ENCODE measurements at places on chromosomes 12 and 14.

DNA sequence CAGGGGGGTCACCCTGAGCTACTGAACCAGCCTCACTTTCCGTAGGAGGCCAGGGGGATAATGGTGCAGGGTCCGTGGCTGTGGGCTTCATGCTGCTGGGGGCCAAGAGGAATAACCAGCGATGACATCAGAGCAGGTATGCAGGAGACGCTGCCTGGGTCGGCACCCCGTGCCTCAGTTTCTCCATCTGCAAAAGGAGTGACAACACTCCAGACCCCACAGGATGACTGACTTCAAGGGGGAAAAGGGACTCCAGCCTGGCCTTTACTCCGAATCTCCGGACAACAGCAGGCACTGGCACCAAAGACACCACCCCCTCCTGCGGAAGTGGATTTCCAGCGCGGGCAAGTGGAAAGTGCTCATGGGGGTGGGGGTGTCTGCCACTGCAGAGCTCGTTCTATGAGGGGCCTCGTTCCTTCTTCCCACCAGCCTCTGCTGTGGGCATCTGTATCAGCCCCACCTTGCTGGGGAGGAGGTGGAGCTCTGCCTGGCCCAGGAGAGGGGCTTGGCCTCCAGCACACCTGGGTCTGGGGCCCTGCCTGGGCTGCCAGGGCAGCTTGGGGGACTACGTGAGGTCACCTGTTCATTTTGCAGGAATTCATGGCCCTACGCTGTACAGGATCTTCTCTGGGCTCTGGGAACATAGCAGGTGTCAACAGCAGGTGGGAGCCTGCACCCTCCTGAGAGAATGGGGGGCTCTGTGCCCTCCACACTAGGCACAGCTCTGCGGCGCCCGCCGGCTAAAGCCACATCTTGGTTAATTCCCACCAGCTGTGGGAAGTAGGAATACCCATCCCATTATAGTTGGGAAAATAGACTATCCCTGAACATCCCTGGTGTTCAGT, 216.6 kb upstream of the C14orf180 start:
- DNase-seq = no peak

DNA sequence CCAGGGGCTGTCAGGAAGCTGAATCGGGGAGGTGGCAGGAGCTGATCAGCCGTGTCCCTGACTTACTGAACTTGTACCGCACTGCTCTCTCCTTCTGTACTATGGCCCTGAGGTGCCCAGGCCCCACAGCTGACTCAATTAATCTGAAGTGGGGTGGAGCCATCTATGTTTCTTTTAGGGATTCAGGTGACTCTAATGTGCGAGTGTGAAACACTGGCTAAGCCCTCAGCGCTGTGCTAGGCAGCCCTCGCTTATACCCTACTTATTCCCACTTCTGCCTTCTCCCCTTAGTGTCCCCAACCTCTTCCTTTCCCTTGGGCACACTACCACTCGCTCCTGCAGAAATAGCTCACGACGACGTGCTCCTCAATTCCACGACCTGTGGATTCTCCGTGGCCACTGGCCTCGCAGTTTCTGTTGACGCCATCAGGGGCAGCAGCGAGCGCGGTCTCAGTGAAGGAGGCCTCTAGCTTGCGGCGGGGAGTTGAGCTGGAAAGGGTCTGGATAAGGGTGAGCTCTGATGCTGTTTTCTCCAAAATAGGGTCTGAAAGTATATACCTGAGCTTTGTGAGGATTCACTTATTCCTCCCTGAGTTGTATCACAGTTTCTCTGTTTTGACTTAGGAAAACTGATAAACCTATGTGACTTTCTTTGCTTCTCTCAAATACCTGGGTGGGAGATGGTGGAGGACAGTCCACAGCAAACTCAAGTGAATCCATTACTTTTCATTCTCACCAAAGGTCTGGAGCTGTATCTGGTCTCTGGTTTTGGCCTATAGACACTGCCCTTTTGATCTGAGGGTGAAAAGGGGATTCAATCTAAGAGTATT, 167.6 kb downstream of the SLC41A2 start:
- no peak for DNase-seq

DNA sequence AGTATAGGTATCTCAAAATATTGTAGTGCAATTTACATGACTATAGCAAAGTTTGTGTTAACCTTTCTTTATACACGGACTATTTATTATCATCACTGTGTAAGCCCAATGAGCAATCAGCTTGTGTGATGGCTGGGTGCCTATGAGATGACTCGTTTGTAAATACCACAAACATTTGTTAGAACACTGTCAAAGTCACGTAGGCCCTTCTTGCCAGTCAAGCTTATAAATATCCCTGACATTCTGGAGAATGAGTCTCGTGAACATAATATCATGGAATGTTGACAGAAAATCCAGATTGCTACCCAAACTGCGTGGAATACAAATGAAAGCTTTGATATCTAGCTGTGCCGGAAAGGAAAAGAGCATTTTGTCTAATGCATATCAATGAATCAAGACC, 648.3 kb upstream of the MDGA2 start:
- peak; percentile 5 for DNase-seq

GRCh38 chr14:93895023-93895604, 32.0 kb upstream of the FAM181A start:
- no peak for DNase-seq

DNA sequence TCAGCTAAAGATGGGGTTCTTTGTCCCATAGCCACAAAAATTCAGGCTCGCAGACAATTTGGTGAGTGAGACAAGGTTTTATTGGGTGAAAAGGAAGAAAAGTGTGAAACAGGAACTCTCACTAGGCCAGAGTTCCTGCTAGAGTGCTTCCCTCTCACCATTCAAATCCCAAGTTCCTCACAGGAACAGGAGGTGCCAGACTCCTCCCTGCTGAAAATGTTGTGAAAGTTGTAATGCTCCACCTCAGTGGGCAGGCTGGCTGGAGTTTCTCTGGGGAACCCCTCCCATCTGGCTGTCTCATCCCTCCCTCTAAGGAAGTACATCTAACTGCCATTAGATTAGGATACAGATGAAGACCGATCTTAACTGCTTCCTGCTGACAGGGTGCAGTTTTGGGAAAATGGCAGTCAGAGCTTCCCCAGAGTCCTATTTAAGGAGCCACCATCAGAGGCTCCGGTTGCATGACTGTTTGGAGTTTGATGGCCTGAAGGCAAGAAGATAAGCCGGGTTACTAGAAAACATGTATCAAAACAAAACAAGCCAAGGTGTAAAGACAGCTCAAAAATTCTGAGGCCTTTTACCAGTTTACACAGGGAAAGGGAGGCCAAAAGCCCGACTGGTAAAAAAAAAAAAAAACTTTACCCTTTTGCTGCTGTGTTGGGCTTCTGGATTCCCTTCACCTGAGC, 127.6 kb downstream of the FSCB start:
- no peak for DNase-seq

- peak; percentile 72 for DNase-seq
Measured at GRCh38 chr14:76977793-76978720, 50.5 kb downstream of the IRF2BPL start.

DNA sequence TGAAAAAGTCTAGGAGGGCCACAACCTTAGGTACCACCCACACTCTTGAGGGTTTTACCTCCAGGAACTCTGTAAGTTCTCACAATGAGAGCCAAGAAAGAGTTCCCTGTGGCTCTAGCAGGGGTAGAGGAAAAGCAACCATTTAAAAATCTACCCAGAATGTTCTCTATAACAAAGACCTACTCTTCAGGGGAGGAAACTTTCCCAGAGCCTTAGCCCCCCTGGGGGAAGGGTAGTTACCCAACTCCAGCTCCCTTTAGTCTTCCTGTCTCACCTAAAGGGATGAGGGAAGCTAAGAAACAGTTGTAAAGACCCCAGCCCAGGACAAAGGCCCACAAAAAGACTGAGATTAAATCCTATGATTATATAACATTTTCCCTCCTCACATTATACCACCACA, 46.2 kb upstream of the JDP2 start:
- DNase-seq = no peak

DNA sequence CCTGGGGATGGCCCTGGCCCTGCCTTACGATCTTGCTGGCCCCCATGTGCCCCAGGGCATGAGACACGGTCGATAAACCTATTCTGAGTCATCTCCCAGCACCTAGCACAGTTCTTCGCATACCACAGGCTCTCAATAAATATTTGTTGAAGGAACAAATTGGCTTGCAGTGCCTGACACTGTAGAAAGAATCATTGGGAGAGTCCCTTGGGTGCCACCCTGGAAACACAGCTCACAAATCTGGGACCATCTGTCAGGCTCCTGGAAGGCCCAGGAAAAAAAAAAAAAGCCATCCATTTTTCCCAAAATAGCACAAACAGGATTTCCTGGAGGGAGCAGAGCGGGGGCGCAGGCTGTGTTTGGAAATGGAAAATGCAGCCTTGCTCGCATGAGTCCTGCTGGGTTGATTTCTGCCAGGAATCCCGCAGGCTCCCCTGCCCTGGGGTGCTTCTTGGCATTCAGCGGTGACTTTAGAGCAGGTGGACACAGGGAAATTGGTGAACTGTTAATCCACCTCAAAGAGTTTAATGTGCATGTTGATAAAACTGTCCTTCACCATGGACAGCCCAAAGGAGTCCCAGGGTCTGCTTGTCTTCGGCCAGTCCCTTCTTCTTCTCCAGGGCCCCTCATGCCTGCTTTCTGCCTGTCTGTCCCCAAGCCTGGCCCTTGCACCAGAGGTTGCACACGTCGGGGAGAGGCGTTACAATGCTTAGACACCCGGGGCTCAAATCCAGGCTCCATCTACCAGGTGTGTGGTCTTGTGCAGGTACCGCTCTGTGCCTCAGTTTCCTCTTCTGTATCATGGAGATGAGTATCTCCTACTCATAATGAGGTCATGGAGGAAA, 106.1 kb upstream of the RFLNA start:
- no peak for DNase-seq

GRCh38 chr12:47087088-47087688, 7.4 kb upstream of the AMIGO2 start:
- no peak for DNase-seq

DNA sequence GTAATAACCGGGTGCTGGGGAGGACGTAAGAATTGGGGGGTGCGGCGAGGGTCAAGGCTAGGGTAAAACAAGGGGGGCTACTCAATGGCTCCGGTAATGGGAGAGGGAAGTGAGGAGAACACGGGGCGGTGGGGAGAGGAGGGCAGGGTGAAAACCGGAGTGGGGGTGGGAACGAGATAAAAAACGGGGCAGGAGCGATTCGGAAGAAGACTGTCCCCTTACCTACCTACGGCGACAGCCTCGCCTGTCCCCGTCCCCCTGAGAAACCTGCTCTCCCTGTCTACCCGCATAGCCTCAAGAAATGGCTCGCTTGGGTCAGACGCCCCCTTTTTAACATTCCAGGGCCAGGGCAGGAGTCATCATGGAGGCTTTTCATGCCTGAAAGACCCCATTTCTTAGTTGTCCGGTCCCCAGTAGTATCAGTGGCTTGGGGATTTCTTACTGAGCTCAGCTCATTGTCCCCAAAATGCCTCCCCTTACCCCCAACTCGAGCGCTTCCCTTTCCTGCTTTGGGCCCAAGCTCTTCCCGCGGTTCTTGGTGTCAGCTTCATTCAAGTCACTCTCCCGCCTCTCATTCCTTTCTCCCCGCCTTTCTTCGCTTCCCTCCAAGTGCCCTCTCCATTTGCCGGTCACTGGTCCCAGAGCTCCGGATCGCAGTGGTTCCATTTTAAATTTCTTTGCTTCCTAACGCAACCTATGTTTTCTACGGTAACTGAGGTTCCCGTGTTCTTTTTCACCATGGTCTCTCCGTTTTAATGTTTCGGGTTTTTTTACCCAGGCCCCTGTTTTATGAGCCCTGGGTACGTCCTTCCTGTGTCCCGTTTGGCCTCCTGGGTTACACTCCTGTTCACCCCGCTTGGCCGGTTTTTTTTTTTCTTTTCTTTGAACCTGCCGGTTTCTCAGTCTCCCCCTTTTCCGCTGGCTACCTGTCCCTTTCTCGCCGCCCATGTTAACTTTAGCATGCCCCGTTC, 1.2 kb upstream of the WSB2 start:
- no peak for DNase-seq

DNA sequence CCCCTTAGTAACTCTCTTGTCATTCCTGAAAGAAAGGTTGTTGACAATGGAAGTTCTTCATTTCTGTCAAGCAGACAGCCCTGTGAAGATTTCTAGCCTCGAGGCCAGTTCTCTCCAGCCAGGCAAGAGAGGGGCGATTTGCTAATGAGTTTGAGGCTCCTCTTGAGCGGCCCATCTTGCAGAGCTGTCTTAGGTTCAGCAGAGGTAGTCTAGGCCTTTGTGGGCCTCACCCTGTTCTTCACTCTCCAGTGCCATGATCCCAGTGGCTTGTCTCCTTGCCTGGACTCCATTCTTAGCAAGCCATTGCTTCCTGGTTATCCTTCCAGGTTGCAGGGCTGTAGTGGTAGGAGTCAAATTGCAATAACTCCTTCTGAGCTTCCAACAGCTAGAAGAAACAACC, 9.7 kb downstream of the TPH2 start:
- no peak for DNase-seq

DNA sequence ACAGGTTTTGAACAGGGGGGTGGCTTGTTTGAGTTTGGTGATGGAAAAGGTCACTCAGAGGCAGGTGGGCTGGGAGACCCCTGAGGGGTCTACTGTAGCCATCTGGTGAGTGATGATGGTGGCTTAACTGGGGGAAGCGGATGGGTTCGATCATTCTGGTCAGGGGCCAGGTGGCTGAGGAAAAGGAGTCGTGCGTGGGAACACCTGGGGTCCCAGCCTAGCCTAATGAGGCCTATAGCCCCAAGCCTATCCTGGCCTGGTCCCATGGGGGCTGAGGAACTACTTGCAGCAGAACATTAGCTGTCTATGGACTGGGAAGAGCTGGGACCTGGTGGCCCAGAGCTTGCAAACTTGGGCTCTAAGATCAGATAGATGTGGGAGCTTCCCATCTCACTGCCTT, 158.4 kb upstream of the MYL2 start:
- no peak for DNase-seq

DNA sequence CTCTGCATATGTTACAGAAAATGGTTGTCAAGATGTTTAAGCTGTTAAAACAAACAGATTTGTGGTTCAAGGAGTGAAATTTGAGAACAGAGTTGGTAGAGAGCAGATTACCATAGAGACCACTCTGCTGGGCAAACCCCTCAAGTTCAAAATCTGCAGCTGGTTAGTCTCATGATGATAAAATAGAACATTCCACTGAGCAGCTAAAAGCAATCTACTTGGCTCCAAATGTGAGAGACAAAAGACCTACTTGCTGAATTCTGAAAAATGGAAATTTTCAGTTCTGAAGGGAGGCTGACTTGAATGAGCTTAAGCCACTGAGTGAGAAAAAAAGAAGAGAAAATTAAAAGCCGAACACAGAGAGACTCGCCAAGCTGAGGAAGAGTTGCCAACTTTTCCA, 519.3 kb downstream of the NOVA1 start:
- DNase-seq = no peak

DNA sequence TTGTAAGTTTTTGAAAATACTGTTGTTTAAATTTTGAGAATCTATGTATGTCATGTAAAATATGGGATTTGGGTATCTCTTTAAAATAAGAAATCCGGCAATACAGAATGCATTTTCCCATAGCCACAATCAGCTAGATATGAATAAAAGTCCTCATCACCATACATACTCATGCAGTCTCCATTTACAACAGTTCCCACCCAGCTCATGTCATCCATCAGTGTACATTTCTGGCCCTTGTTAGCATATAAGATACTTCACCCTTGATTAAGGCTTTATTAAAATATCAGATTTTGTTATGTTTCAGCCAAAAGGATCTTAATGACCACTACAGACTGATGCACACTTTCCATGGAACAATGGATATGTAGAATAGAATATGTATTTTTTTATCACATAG, 218.0 kb downstream of the DPY19L2 start:
- no peak for DNase-seq
